ENCODE measurements at places on chromosomes 2 and 18. TPM values are rescaled to one million over a fixed set of nuclear protein-coding genes. Genes with fewer than 3 reads are reported as not detected.

ADRA2B gene
- not detected for total RNA-seq

RPRM gene
- total RNA-seq = 0.53 TPM

GBX2 gene
- total RNA-seq = 1.2 TPM

TRIM43B gene
- 0.91 TPM for total RNA-seq

- DNase-seq = peak; percentile 72
Measured at GRCh38 chr2:144477281-144477956, 42.5 kb downstream of the ZEB2 start.

GRCh38 chr2:9809064-9809356 lies 34.3 kb upstream of the TAF1B start:
- DNase-seq = no peak

- peak; percentile 83 for DNase-seq
Measured at GRCh38 chr2:84435345-84436025, 23.6 kb downstream of the SUCLG1 start.

DNA sequence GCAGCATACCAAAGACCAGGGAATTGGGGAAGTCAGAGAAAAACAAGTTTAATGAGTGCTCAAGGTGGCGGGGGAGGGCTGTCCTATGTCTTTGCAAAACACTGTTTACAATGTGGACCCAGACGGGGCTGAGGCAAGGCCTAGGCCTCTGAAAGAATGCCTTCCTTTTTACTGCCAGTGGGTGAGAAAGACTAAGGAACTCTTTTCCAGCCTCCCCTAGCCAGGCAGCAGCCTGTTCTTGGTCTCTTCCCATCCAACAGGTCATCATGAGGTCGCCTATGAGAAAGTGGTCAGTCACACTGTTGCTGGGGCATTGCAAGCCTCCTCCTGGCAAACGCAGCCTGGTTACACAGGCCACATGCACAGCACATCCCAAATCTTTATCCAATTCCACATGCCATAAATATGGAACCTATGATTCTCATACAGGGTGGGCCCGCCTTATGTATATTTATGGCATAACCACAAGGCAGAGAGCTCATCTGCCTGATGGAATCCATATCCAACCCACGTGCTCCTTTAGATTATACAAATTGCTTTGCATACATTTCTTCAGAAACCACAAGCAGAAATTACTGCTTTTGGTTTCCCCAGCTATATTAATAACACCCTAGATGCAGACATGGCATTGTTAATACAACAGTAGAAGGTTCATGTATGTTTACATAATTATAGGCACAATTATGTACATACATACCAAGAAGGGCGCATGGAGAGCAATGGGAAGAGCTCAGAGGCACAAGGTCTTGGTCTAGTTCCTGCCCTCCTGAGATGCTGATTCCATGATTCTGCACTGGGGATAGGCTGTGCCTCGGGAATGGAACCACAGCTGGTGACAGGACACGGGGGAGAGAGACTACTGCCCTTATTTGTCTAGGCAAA lies 48.6 kb downstream of the NRP2 start:
- DNase-seq = peak; percentile 44

GRCh38 chr18:77572537-77572936 lies 322.9 kb downstream of the GALR1 start:
- DNase-seq = no peak

- DNase-seq = no peak
Measured at GRCh38 chr18:22483407-22483806, 65.7 kb upstream of the CTAGE1 start.

DNA sequence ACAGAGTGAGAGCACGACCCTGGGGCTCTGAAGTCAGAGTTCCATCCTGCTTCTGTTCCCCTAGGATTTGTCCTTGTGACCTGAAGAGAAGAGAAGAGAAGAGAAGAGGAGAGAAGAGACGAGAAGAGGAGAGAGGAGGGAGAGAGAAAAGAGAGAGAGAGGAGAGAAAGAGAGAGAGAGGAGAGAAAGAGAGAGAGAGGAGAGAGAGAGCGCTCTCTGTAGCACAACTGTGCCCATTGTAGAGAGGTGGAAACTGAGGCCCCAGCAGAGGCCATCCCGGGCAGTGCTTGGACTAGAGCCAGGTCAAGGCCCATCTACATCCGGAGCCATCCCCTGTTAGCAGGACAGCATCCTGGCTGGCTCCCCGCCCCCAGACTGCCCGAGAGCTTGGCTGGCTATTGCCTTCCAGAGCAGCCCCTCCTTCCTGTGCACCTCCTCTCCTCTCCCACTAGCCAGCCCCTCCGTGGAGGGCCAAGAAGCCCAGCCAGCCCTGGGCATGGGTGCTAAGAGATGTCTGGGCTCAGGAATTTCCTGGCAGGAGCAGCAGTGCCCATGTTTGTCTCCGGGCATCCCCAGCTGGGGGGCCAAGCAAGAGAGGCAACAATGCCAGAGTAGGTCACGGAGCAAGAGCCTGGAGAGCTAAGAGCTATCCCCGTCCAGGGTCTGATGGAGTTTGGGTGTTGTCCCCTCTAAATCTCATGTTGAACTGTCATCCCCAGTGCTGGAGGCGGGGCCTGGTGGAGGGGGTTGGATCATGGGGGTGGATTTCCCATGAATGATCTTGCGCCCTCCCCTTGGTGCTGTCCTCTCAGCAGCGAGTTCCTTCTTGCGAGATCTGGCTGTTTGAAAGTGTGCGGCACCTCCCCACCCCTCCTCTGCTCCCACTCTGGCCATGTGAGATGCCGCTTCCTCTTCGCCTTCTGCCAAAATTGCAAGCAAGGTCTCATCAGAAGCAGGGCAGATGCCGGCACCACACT lies 18.2 kb upstream of the GPR55 start:
- DNase-seq = no peak

DNA sequence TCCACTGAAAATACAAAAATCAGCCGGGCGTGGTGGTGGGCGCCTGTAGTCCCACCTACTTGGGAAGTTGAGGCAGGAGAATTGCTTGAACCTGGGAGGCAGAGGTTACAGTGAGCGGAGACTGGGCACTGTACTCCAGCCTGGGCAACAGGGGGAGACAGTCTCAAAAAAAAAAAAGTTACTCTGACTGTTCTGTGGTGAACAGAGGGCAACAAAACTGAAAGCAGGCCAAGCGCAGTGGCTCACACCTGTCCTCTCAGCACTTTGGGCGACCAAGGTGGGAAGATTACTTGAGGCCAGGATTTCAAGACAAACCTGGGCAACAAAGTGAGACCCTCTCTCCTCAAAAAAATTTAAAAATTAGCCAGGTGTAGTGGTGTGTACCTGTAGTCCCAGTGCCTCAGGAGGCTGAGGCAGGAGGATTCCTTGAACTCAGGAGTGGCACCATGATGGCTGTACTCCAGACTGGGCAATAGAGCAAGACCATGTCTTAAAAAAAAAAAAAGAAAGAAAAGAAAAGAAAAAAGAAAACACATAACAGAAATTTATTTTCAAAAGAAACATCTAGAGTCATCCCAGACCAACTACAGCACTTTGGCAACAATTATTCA lies 13.6 kb upstream of the RTN4 start:
- no peak for DNase-seq

- DNase-seq = no peak
Measured at GRCh38 chr2:2901384-2902345, 476.0 kb downstream of the EIPR1 start.

DNA sequence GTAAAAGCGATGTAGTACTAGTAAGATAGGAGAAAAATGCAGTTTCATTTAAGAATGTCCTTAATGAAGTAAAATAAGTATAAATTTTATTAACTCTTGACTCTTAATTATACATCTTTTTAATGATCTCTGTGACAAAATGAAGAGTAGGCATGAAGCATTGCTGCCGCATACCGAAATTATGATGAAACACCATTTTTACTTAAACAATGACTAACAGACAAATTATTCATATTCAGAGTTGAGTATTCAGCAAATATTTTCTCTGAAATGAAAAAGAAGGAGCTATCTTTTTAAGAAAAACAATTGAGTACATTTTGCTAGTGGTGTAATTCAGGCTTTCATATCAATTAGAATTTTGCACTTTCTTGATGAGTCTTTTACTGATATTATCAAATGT lies 150.6 kb upstream of the DOCK10 start:
- DNase-seq = peak; percentile 4

All from astrocyte (in vitro differentiated cells and primary cell).